NCI-H526 (cell line): ENCODE measurements at places on chromosomes 6 and 20.
A peak's percentile ranks its signal among the peaks of the same experiment; 100 is the strongest.

GRCh38 chr6:31761343-31761742 lies 1.1 kb upstream of the SAPCD1 start:
- no peak for DNase-seq

- DNase-seq = no peak
These were observed 116.8 kb downstream of the CHD6 start for GRCh38 chr20:41501376-41501775.

- DNase-seq = no peak
These were observed 147.8 kb downstream of the MACROD2 start for GRCh38 chr20:14142964-14143627.

DNA sequence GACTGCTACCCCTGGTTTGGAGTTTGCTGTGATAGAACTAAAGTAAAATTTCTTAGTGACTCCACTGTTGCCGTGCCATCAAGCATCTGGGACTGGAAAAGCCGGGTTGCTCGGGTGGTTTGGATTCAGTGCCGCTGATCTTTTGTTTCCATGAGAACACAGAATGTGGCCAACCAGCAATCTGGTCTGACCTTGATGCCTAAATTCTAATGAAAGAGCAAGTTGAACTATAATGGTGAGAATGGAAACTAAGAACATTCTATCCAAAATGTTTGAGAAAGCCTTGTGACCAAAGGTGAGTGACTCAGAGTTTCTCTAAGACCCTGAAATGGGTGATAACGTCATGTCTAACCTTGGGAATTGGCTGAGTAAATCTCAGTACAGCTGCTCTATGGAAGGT lies 9.9 kb upstream of the PI16 start:
- no peak for DNase-seq

DNA sequence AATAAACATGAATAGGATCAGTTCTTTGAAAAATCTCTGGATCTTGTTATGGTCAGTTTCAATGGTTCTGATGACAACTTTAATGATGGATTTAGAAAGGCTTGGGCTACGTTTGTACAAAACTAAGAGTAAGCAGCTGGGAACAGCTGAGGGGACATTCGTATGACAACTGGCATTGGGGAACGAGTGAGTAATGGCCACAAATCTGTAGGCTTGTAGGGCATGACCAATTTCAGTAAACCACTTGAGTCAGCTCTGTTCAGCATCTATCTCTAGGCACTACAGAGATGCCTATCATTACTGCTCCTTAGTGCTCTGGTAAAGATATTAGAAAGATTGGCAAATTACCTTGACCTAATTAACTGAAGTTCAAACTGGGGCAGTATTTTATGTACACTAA lies 1375.6 kb downstream of the EPHA7 start:
- DNase-seq = no peak

GRCh38 chr20:58328836-58329235 lies 19.3 kb downstream of the RAB22A start:
- DNase-seq = peak; percentile 50

GRCh38 chr6:82143041-82143481 lies 104.5 kb downstream of the IBTK start:
- no peak for DNase-seq
